WERI-Rb-1 (cell line): ENCODE measurements at places on chromosomes 3 and 15.

DNA sequence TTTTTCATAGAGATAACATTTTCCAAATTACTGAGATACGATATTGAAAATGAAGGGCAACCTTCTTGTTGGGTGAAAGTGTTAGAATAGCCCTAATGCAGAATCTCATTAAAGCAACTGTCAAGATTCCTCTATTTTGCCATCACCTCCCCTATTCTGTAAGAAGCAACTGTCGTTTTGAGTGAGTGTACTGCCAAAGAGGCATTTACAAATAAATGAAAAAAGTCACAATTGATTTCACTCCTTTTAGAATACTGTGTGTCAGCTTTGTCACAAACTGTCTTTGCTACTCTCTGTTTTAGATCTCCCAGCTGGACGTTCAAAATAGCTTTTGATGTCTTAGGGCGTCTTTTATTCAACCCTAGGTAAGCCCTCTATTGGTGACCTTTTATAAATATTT is 322.8 kb upstream of the NAALADL2 start:
- no peak for DNase-seq

GRCh38 chr3:159813822-159814531 is 174.7 kb upstream of the IL12A start:
- DNase-seq, result no peak

DNA sequence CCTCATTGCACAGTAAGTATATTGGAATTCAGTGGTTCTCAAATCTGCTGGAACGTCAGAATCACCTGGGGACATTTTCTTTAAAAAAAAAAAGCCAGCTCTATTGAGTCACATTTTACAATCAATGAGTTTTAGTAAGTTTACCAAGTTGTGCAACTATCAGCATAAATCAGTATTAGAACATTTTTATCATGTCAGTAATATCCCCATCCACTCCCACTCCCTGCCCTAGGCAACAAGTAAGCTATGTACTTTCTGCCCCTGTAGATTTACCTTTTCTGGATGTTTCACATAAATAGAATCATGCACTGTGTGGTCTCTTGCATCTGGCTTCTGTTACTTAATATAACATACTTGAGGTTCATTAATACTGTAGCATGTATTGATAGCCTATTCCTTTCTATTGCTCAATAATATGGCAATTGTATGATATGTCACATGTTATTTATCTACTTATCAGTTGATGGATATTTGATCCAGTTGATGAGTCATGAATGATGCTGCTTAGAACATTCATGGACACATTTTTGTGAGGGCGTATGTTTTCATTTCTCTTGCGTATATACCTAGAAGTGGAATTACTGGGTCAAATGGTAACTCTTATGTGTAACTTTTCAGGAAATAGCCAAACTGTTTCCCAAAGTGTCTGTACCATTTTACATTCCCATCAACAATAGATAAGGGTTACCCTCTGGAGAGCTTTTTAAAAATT is 180.5 kb downstream of the THSD4 start:
- no peak for DNase-seq

DNA sequence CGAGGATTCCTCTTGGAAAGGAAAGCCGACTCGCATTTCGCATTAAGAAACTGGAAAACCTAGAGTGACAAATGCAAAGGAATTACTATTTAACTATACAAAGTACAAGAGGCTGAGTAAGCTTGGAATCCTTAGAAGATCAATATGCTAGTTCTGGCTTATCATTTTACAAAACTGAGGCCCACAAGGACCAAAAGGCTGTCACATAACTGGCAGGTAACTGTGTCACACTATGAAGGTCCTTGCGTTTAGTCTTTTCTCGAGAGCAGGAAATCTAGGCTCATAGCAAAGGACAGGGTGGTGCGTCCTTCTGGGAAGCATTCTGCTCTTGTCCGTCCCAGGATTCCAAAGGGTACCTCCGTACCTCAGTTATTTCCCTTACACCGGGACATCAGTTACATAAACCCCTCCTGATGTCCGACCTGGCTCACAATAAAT is 629 bp downstream of the RPL24 start:
- no peak for DNase-seq

- DNase-seq, result no peak
Observed at GRCh38 chr15:100923076-100923475, 3.9 kb downstream of the LRRK1 start.

GRCh38 chr3:50649451-50649931 is 25.2 kb upstream of the DOCK3 start:
- DNase-seq, result no peak

GRCh38 chr3:61862614-61863289 is 301.4 kb downstream of the PTPRG start:
- DNase-seq, result no peak

- DNase-seq, result no peak
Observed at GRCh38 chr3:61452535-61453090, 108.8 kb upstream of the PTPRG start.
